CD4-positive, alpha-beta T cell treated with Interleukin-15 for 1 hour (primary cell): ENCODE measurements at places on chromosomes 7 and 10.

- DNase-seq = no peak
Observed at GRCh38 chr10:77036993-77037734, 600.4 kb downstream of the KCNMA1 start.

DNA sequence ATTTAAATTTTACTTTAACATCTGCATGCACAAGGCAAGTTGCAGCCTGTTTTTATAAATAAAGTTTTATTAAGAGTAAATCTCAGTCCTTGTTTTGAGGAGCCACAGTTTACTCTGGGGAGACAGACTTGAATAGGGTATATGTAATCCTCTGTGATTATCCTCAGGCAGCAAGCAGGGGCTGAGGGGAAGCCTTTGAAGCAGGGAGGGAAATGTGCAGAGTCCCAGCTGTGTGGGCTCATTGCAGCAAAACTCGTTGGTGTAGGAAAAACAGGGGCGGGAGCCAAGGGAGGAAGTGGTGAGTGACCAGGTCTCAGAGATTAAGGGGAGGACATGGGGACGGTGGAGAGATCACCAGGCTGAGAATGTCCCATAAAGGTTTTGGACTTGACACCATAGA, 34.3 kb upstream of the SMC3 start:
- DNase-seq = no peak

DNA sequence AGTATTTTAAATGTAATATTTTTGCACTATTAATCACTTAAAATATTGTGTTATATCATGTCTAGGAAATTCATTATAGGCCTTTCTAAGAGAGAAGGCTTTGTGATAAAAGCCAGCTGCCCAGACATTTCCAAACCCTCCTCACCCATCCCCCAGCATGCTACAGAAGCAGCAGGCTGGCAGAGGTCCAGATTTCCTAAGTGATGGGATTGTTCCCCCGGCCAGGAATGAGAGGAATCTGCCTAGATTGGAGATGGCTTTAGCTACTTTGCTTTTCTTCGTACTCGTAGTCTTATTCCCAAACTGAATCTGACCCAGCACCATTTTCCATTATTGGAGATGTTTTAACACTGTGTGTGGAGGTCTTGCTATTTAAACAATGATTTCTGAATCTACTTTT, 29.4 kb downstream of the CDK14 start:
- DNase-seq = no peak

GRCh38 chr10:71957546-71958275, 6.5 kb upstream of the CHST3 start:
- no peak for DNase-seq

DNA sequence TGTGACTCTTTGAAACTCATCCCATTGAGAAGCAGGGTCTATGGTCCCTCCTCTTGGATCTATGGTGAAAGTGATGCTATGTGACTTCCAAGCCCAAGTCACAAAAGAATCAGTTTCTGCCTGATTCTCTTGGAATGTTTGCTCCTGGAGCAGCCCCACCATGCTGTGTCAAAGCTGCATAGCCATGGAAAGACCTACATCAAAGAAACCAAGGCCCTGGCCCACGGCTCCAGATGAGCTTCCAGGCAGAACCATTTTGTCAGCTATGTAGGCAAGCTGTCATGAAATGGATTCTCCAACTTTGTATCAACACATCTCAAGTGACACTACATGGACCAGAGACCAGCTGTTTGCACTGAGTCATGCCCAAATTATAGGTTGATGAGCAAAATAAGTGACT, 77.0 kb downstream of the AASS start:
- DNase-seq = no peak

GRCh38 chr7:110856704-110857103, 234.2 kb upstream of the LRRN3 start:
- no peak for DNase-seq

DNA sequence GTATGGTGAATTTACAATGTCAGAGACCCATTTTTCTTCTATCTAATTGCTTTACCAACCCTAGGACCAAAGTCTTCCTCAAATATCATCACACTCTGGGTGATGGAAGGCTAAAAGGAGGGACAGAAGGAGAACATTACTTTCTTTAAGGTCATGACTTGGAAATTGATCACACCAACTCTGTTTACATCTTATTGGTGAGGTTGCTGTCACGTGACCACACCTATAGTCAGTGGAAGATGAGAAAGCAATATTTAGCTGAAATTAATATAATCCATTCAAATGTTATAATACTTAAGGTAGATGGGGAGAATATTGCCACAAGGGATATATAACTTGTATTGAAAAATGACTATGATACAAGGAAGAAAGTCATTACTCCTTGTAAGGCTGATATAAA, 183.6 kb upstream of the SMIM30 start:
- no peak for DNase-seq

GRCh38 chr10:25294032-25294926, 119.5 kb downstream of the GPR158 start:
- DNase-seq = no peak

- DNase-seq = no peak
Observed at GRCh38 chr10:35426657-35427056, 90.3 kb downstream of the CCNY start.

DNA sequence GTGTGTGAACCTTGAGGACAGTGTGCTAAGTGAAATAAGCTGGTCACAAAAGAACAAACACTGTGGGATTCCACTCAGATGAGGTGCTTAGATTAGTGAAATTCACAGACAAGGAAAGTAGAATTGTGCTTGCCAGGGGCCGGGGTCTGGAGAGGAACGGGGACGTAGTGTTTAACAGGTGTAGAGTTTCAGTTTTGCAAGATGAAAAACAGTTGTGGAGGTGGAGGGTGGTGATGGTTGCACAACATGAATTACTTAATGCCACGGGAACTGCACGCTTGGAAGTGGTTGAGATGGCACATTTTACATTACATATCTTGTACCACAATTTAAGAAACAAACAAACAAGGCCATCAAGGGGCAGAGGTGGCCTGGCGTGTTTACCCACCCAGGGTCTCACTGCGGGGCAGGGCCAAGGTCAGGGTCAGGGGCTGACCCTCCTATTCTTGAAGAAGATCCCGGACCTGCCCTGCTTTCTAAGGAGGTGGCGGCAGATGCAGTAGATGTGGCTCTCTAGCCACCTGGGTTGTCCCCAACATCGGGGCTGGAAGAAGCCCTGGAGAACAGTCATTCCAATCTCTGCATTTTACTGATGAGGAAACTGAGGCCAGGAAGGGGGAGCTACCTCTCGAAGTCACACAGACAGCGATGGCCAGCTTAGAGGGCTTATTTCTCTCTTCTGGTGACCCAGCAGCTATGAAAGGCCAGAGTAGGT, 91.5 kb upstream of the LRRC4 start:
- DNase-seq = no peak

GRCh38 chr10:109906316-109906715, 17.0 kb downstream of the XPNPEP1 start:
- DNase-seq = no peak

- DNase-seq = no peak
Observed at GRCh38 chr7:45687185-45687560, 113.0 kb downstream of the ADCY1 start.

DNA sequence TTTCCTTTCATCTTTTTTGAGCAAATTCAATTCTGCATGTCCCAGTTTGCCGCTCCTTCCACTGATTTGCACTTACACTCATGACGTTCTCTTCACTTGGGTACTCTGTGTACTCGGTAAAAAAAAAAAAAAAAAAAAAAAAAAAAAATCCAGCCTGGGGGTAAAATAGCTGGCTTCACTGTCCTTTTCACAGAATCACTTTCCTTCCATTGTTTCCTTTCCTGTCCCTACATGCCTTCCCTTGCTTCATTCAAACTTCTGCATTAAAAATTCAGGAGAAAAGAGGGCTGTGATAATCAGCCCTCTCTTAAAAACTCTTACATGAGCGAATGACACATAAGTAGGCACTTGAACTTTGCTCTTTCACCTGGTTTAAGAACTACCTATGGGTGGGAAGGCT, 8.7 kb downstream of the ANKRD1 start:
- DNase-seq = no peak

DNA sequence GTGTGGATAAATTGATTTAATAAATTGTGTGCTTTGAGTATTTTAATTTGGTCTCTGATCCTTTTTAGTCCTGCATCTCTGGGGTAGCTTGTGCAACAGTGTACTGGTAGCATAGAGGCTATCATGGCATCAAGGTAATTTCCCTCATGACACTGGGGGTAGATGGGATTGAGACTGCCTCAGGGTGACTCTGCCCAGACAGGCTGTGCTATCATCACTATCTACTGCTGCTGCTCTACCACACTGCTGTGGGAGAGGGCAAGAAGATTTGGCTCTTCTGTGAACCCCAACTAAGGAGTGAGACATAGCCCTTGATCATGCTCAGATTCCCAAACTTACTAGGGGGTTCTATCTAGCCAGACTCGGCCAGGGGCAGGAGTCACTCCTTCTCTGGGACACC, 43.6 kb upstream of the JAZF1 start:
- DNase-seq = no peak
